ENCODE measurements at places on chromosomes 16 and 17.

DNA sequence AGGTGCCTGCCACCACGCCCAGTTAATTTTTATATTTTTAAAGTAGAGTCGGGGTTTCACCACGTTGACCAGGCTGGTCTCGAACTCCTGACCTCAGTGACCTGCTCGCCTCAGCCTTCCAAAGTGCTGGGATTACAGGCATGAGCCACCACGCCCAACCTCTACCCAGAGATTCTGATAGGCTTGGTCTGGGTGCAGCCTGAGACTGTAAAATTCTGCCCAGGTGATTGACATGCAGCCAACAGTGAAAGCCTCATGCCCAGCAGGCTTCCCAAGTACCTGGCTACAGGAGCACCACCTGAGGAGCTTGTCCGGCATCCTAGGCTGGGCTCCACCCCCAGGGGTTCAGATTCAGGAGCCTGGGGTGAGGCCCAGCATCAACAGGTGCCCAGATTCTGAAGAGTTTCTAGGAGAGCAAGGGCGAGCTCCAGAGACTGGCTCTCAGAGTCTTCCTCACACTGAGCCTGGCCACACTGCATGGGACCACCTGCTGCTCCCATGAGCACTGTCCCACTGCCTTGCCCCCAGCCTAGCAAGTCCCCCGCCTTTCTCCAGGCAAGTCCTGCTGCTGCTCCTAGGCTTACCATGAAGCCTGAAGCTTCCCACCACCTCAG is 16.6 kb downstream of the ZNF385C start:
- no peak for DNase-seq

DNA sequence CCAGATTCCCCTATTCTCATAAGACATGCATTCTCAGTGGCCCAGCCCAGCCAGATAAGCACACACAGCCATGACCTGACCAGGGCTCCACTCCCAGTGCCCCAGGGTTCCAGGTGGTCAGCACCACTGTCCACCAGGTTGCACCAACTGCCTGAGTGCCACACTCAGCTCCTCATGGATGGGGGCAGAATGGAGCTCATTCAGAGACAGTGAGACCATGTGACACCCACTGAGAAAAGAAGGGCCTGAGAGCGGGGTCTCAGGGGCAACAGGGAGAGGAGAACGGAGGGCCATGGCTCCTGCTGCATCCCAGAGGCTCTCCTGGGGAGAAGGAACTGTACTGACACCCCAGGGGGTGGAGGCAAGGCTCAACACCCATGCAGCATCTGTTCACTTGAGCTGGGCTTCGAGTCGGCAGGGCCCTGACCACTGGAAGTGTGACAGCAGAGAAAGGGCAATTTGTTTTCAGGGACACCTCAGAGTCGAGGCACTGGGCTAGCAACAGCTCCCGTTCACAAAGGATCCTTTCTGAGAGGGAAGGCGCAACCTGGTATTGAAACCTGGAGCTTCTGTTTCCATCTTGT is 18.7 kb upstream of the SLC38A8 start:
- DNase-seq: no peak

DNA sequence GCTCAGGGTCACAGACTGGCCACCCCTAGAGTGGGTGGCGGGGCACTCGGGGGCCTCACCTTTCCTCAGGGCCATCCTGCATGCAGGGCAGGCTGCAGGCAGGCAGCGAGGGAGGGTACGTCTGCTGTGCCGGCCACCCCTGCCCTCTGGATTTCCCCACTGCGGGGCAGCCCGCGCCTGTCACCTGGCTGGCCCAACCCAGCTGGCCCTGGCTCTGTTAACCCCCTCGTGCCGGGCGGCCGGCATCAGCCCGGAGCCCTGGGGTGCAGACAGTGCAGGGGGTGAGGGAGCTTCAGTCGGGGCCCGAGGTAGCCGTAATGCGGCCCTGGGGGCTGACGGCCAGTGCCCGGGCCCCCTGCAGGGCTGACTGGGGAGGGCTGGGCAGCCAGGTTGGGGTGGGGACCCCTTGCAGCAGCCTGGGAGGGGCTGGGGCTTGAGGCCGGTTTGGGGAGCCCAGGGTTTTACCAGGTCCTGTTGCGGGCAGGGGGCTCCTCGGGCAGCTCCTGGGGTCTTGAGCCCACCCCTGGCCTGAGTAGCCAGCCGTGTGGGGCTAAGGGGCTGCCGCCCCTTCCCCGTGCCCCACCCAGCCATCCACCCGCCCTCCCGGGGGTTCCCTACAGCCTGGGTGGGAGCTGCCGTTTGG is at the start of gene IGFALS:
Gene IGFALS, minus strand, starts transcription at position 128 of the 643 bp plus-strand sequence. Its CDS starts 53 bp downstream, at position 75.
- DNase-seq: no peak

GRCh38 chr17:2092253-2092652 is 37.4 kb downstream of the HIC1 start:
- DNase-seq: no peak
